ENCODE measurements at places on chromosomes 5 and 9.

- DNase-seq, result no peak
Measured at GRCh38 chr5:95317687-95318086, 32.8 kb upstream of the MCTP1 start.

GRCh38 chr5:168670881-168671575 is 91.9 kb upstream of the PANK3 start:
- no peak for DNase-seq

DNA sequence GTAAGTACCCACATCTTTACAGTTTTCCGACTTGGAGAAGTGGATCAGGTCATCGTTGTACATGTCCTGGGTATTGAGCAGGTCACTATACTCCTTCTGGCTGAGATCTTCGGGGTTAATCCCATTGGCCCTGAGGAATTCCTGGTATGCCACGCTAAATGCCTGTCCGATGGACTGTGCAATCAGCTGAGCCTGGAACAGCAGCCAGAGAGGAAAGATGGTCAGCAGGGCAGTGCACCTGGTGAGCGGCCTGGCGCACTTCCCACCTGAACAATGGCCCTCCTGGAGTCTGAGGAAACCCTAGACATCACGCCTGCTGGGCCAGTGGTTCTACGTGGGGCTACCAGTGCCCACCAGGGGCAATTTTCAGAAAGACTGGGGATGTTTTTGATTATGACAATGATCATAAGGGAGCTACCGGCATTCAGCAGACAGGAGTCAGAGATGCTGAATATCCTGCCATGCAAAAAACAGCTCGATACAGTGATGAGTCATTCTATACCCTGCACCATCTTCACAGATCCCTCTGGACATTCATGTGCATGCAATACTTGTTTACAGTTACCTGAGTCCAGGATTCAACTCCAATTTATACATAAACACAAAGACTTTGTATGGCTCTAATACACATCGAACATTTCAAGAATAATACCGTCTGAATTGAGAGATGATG is 127.2 kb downstream of the ENTREP1 start:
- no peak for DNase-seq

DNA sequence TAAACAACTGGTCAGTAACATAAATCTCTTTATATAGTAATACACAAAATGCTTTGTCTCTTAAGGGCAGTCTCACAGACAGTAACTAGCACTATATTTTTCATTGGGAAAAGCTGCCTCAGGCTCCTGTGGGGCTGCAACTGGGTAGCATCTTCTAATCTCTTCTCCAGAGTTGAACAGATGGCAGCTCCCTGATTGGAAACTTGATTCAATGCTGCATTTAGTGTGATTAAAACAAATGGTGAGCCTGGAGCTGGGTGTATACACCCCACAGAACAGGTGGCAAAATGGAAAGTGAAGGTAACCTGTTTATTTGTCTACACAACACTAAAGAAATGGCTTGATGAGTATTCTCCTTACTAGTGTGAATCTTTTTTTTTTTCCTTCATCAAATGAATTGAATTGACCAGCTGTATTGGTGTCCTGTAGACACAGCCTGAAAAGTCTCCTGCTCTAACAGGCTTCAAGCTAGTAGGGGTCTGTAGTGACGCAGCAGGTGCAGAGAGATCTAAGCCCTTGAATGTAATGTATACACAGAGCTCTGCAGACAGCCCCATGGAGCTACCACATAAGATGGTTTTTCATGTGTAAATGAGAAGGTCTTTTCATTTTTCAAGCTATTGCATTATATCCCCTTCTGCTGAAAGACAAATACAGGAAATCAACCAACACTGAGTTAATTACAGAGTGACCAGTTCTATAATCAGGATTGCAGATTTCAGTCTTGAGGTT is 43.3 kb downstream of the IZUMO3 start:
- DNase-seq, result no peak

DNA sequence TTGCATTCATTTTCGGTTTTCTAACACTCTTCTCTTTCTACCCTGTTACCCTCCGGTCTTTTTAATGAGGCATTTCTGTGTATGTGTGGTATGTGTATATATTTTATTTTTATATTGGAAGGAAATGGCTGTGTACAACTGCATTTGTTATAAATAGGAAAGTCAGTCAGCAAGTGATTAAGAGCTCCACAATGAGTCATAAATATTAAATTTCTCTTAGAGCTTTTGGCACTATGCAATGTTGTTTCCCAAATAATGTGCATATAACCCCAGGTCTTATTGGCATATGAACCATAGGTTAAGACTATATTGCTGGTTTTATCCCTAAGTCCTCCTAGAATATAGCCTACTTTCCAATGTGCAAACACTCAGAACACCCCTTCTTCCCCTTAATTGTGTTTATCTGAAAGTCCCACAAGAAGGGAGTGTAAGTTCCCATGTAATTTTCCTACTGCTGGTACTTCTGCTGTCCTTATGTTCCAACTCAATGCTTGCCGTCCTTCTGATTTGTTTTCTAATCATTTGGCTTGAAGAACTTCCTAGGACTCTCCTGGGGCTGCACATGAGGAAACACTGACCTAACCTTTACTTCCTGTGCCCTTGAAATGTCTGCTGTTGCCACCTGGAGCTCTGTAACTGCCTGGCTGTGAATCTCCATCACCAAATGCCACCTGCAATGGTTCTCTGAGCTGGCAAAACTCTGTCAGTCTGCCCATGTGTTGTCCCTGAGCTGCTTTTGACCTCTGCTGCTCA is 65.5 kb upstream of the PCSK5 start:
- no peak for DNase-seq

- DNase-seq, result no peak
Measured at GRCh38 chr5:158502686-158503085, 597.0 kb downstream of the EBF1 start.

- no peak for DNase-seq
Measured at GRCh38 chr9:16062542-16063240, 509.8 kb downstream of the CCDC171 start.

DNA sequence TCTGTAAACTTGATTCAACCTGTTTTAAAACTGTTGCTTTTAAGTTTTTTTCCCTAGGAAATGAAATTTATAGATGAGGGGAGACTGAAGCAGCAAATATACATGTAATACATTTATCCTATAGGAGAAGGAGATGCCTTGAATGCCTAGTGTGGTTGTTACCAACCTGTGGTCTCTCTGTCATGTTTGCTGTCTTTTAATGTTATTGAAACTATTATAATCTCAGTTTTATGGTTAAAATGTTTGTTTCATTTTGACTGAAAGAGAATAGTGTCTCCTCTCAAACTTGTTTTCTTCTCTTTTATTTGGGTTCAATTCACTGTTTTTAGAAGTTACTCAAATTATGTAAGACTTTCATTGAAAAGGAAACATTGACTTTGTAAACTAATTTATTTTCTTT is 15.8 kb downstream of the MRPL22 start:
- no peak for DNase-seq

GRCh38 chr9:77751341-77752091 is 103.4 kb upstream of the GNA14 start:
- peak; percentile 30 for DNase-seq

DNA sequence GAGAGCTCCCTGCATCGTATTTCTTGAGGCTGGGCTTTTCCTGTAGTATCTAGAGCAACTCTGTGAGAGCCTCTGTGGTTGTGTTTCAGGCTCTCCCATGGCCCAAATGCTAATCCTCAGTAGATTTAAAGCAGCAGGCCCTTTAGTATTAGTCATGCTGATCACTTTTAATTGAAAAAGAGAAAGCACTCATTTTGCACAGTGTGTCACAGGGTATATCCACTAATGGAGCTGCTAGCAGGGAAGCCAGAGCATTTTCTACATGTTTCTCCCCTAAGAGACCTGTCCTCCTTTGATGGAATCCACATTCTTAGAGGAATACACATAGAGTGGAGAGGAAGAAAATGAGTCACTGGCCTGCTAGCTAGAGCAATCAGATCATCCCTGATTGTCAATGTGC is 348.5 kb downstream of the TMEM232 start:
- no peak for DNase-seq

DNA sequence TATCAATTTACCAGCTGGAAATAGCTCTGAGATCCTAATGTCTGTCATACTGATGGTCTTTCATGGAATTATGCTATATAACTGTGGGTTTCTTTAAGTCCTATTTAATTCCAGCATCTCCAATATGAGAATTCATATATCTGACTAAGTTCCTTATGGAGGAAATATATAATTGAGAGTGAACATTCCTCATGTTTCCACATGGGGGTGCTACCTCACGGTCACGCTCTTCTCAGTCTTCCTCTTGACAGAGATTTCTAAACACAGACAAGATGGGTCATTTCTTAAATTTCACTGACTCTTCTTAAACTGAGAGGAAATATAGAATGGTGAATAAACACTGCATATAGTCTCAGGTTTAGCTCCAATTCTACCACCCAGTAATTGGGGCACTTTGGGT is 212.1 kb downstream of the SLF1 start:
- DNase-seq, result no peak

- DNase-seq, result no peak
Measured at GRCh38 chr9:129558551-129559505, 62.1 kb downstream of the C9orf50 start.

DNA sequence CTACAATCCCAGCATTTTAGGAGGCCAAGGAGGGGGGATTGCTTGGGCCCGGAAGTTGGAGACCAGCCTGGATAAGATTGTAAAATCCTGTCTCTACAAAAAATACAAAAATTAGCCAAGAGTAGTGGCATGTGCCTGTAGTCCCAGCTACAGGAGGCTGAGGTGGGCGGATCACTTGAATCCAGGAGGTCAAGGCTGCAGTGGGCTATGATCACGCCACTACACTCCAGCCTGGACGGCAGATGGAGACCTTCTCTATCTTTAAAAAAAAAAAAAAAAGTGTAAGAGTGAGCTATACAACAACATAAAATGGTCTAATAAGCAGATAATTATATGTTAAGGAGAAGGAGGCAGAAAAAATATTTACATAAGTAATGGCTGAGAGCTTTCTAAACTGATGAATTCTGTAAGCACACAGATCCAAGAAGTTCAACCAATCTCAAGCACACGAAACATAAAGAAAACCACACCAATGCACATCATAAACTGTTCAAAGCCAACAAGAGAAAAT is 23.0 kb downstream of the CDC14B start:
- DNase-seq, result no peak

GRCh38 chr9:99294850-99295461 is 72.9 kb downstream of the SEC61B start:
- DNase-seq, result no peak

DNA sequence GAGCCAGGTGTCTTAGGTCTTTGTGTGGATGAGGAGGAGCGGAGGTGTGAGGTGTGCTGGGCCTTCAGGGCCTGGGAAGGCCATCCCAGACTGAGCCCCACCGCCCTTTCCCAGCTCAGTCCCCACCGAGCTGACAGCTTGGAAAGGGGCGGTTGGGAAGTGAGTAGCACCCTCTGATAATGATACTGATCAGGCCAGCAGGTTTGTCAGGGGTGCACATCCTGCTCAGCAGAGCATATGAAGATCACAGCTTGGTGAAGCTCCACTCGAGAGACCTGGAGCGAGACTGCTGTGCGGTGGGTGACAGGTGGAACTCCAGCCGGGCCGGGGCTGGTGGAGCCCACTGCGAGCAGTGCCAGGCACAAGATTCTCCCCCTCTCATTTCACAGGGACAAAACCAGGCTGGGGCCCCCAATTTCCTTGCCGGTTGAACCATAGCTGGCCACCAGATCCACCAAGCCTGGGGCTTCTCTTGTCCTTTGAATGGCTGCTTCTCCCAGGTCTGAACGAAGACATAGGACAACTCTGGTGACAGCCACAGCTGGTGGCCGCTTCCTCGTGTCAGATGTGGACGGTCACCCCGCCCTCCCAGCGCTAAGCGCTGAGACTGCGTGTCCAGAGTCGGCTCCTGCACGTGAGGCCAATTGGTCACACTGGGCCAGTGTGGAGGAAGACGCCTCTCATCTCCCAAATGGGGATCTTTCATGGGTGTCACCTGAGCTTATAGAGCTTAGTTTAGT is 8.3 kb downstream of the QRFP start:
- DNase-seq, result no peak

DNA sequence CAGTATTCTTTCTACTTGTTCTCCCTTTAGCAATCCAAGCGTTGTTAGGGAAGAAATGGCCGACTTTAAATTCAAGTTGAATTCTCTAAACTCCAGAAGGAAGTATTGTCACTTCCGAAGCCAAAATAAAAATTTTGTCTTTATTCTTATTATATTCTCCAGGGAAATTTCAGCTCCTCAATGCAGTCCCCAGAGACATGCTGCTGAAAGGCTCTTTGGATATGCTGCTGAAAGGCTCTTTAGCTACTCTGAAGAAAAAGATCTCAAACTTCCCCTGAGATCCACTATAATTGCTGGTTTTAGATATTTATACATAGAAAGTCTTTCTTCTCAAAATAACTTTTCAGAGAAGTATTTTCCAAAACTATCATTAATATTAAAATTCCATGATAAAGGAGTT is 92.3 kb upstream of the PARP8 start:
- DNase-seq, result no peak

DNA sequence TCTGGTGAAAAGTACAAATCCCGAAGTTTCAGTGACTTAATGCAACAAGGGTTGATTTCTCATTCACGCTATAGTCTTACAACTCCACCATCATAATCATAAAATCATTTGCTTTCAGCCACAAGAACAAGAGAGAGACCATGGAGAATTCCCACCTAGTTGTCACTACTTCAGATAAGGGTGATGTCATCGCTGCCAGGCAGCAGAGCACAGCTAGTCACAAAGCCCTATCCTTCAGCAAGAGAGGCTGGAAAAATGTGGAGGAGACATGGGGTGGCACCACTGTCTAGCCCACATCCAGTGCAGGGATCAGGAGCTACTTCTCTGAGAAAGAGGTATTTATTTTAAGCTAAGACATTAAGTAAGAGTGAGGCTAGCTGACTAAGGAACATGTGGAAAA is 356.1 kb downstream of the YTHDC2 start:
- DNase-seq, result no peak

DNA sequence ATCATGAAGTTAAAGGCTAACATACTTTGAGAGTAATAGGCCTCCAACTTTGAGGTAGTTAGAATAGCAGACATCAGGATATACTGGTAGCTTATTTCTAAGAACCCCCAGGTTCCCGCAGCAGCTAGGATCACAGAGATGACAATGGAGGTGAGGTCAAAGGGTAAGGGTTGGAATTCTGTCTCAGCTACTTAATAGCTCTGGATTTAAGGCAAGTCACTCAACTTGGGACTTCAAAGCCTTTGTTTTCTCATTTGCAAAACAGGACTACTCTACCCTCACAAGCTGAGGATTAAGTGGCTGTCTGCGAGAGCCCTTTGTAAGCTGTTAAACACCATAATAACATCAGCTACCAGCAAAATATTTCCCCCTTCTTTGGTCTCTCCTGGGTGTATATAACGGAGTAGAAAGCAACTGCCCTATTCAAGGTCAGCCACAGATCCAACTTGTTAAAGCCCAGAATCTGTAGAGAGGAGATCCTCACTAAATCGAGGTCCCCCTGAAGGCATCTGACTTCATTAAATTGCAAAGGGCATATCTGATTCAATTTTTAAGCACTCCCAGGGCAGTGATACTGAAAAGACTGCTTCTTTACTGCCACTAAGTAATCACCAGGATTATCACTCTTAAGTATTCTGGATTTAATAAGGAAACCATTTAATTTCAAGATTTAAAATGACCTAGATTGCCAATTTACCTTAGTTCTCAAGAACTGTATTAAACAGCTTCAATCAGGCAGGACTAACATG is 104.7 kb downstream of the DCP2 start:
- DNase-seq, result no peak
